Left lobe of liver (tissue), 2 donors: ENCODE measurements at places on chromosomes 1 and 21.
A peak's percentile ranks its signal among the peaks of the same experiment; 100 is the strongest.

GRCh38 chr1:185096531-185096930 lies 51.2 kb downstream of the RNF2 start:
- DNase-seq, result no peak

DNA sequence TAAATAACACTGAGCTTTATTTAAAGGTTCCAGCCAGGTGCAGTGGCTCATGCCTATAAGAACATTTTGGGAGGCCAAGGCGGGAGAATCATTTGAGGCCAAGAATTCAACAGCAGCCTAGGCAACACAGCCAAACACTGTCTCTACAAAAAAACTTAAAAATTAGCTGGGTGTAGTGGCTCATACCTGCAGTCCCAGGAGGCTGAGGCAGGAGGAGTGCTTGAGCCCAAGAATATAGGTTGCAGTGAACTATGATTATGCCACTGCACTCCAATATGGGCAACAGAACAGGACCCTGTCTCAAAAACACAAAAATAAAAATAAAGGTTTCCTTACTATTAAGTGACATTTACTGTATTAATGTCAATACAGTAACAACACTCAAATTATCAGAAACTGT lies 2.1 kb downstream of the TAF12 start:
- DNase-seq, result no peak

DNA sequence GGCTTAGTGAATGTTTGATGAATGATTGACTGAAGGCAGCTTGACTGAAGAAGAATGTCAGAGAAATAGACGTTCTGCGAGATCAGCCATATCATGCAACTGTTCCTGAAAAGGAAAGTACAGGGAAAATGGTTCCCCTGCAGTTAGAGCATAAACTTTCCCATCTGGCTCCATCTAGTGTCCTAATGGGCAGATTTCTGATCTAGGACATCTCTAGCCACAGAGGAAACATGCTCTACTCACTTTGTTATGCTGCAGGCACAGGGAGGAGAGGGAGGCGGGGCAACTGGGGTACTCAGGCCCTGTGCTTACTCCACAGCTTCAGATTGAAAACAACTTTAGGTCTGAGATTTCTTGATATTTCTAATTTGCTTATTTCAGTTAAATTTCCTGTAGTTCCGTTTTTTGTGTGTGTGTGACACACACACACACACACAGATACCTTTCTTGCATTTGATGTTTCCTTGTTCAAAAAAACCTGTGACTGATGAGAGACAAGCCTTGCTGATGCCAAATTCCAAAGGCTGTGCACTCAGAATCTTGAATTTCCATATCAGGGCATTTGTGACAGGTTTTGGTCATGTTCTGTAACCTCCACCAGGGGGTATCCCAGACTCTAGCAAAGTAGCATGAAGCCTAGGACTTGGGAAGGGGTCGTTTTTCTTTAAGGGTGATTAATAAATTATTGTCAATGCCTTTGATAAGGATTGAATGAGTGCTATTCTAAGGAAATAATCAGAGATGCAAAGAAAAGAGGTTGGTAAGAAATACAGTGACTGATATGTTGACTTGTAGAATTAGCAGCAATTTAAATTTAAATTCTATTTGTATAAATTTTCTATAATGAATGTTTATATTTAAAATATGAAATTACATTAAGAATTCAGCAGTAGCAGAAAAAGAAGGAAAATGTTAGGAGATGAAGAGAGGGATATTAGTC lies 139.7 kb upstream of the BEND5 start:
- DNase-seq, result no peak

- no peak for DNase-seq
Observed at GRCh38 chr21:42780617-42781016, 98.7 kb downstream of the WDR4 start.

DNA sequence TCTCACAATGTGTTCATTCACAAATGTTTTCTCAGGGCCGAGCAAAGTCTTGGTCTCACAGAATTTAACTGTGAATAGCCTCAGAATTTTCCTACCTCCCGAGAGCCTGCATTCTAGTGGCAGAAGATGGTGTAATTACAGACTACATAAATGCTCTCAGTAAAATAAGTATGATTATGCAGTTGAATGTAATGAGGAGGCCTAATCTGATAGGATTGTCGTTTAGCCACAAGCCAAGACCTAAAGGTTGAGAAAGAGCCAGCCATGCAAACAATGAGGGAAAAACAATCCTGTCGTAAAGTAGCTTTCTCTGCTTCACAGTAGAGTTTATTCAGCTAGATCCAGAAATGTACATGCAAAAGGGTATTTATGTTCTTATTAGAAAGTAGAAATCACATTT lies 607.8 kb upstream of the B3GALT2 start:
- DNase-seq, result no peak

DNA sequence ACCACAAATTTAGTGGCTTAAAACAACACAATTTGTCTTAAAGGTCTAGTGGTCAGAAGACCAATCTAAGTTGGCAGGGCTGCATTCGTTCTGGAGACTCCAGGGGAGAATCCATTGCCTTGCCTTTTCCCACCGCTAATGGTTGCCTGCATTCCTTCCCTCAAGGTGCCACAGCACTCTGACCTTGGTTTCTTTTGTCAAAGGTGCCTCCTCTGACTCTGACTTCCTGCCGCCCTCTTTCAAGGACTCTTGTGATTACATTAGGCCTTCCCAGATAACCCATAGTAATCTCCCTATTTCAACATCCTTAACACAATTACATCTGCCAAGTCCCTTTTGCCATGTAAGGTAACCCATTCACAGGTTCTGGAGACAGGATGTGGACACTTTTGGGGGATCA lies 145.3 kb downstream of the S1PR1 start:
- no peak for DNase-seq

DNA sequence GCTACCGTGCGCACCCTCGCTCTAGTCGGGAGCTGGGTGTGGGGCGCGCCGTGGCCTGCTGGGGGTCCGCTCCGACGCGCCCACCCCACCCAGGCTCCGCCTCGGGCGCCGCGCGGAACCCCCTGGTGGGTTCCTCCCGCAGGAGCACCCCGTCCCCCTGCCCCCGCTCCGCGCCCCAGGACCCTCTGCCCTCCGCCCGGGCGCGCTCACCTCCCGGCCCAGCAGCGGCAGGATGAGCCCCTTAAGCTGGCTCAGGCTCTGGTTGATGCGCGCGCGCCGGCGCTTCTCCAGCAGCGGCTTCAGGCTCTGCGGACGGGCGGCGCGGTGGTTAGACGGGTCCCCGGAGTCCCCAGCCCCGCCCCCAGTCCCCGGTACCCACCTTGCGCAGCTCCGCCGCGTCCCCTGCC lies 319 bp downstream of the HES2 start:
- no peak for DNase-seq

- no peak for DNase-seq
Observed at GRCh38 chr1:228956864-228957263, 221.6 kb downstream of the RHOU start.

GRCh38 chr1:165011991-165012531 lies 344.5 kb downstream of the LMX1A start:
- no peak for DNase-seq

- no peak for DNase-seq
Observed at GRCh38 chr1:45134461-45134873, 71.9 kb downstream of the ZSWIM5 start.

- no peak for DNase-seq
Observed at GRCh38 chr1:53326598-53327181, 1.2 kb downstream of the LRP8 start.

- no peak for DNase-seq
Observed at GRCh38 chr1:66490816-66491215, 43.1 kb upstream of the SGIP1 start.

DNA sequence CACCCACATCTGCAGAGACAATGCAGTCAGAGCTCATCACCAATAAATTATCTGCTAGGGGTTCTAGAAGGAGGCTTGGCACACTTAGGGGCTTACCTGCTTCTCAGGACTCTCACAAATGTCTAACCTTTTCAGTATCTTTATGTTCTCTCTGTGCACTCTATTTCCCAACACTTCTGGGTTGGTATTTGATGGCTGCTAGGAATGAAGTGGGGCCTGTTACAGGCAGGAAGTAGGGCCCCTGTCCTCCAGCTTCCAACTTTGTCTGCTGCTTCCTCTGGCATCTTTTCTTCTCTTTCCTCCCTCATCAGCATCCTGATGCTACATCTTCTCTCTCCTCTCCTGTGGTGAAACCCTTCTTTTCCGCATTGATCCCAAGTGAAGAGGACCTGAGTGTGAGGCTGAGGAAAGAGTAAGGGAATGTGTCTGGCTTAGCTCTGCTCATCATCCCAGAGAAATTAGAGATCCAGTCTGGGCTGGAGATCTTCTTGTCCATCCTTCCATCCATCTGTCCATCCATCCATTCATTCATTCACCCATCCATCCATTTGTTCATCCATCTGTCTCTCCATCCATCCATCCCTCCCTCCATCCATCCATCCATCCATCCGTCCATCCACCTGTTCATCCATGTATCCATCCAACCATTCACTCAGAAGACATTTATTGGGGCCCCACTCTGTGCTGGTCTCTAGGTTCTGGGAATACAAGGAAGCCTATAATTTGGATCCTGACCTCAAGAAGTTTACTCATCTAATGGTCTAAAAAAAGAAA lies 2.9 kb upstream of the CSRP1 start:
- no peak for DNase-seq

DNA sequence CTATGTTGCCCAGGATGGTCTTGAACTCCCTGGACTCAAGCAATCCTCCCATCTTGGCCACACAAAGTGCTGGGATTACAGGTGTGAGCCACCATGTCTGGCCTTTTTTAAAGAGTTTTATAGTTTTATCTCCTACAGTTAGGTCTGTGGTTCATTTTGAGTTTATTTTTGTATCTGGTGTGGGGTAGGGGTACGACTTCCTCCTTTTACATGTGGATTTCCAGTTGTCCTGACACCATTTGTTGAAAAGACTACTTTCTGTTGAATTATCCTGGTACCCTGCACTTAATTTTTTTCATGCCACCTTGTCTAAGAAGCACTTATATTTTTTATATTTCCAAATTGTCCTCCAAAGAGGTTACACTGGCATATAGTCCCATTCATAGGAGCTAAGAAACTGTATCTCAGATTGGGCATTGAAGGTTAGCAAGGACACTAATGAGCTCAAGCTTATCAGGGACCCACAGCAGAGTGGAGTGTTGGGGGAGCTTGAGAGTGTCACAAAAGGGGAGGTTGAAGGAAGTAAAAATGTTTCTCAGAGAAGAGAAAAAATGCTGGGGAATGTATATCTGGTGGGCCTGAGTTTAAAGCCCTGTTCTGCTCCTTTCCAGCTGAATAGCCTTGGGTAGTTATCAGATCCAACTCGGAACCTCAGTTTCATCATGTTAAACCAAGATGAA lies 23.4 kb upstream of the MEF2D start:
- no peak for DNase-seq

- DNase-seq, result no peak
Observed at GRCh38 chr1:232066521-232066920, 439.9 kb downstream of the DISC1 start.

GRCh38 chr1:207935166-207935583 lies 24.2 kb upstream of the CD34 start:
- DNase-seq, result no peak

GRCh38 chr1:177174921-177175634 lies 4.3 kb downstream of the BRINP2 start:
- DNase-seq, result no peak

DNA sequence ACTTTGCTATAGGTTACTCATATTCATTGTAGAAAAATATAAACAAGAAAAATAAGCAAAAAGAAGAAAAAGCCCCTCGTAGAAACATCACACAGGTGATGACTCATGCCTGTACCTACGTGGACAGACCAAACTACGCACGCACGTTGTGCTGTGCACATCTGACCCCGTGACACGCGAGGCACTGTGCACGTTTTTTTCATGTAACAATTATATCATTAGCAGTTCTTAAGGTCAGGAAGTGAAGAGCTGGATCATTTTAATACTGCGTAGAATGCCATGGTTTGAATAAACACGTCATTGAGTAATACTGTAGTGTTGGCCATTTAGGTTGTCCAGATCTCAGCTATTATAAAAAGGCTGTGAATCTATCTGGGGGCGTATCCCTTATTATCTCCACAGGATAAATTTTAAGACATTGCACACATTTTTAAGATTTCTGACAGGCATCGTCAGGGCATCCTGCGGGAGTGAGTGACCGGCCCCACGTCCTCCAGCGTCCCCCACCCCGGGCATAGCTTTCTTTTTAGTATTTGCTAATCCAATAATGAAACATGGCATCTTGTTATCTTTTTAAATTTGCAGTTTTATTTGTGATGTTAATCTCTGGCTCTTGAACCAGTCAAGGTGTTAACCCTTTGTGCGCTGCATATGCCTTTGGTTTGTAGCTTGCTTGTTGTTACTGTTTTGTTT lies 23.4 kb upstream of the ADARB1 start:
- no peak for DNase-seq

DNA sequence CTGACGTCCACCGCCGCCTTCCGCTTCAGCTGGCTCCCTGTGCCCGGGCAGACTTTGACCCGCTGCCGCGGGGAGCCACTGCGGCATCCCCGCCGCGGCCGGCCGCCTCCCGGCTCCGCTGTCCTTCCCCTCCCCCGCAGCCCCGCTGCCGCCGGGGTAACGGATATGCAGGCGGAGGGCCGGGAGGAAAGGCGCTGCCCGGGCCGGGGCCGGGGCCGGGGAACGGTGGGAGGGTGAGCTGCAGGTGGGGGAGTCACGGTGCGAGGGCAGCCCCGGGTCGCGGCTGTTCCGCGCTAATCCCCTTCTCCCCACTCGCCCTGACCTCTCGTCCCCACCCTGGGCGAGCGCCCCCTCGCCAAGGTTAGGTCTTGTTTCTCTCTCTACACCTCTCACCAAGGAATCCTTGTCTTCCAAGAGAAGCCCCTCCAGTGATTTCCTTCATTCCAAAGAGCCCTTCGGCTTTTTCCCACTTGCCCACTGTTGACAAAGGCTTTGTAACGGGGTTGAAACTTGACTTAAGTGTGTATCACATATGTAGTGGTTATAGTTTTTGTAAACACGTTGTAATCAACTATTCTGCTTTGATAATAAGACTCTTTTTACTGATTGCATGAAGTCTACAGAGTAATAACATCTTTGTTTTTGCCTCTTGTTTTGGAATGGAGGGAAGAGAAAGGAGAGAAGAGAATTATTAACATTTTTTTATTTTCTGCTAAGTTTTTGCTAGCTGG lies 669 bp downstream of the XPR1 start:
- DNase-seq, result no peak

GRCh38 chr1:157136133-157136532 lies 2.1 kb downstream of the ETV3 start:
- no peak for DNase-seq

- no peak for DNase-seq
Observed at GRCh38 chr21:45109831-45110492, 35.6 kb downstream of the ADARB1 start.

- DNase-seq, result no peak
Observed at GRCh38 chr21:44927259-44927586, 6.5 kb upstream of the ITGB2 start.

GRCh38 chr1:45397285-45397684 lies 57.0 kb upstream of the MUTYH start:
- DNase-seq, result no peak

GRCh38 chr1:10074059-10074851 lies 41.5 kb downstream of the UBE4B start:
- no peak for DNase-seq

- DNase-seq, result peak; percentile 41
Observed at GRCh38 chr1:43272161-43272560, 2.4 kb downstream of the TMEM125 start.
